ENCODE measurements at places on chromosomes 4 and X.

GRCh38 chr4:80017125-80017854 is 55.7 kb downstream of the ANTXR2 start:
- no peak for DNase-seq

DNA sequence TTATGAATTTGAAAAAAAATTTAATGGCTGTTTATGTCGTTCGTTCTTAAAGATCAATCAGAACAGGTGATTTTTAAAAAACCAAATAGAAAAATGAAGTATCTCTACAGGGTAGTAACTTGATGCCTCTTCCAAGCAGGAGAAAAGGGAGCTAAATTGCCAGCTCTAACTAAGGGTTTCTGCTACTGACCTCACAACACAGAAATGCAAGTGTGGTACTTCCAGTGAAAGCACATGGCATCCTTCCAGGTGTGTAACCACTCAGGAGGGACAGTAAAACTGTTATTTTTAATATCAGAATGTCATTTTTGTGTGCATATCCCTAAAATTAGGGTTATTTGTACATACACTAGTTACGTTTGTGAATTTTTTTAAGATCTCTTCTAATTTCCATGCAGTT is 116.8 kb upstream of the ZCCHC13 start:
- DNase-seq: no peak

- no peak for DNase-seq
Observed at GRCh38 chrX:650324-650723, 19.7 kb downstream of the SHOX start.

GRCh38 chrX:136627409-136627808 is 20.5 kb upstream of the CD40LG start:
- no peak for DNase-seq
